NCI-H526 treated with DMSO at 0.1 percent for 48 hours (cell line): ENCODE measurements at places on chromosomes 4 and X.

DNA sequence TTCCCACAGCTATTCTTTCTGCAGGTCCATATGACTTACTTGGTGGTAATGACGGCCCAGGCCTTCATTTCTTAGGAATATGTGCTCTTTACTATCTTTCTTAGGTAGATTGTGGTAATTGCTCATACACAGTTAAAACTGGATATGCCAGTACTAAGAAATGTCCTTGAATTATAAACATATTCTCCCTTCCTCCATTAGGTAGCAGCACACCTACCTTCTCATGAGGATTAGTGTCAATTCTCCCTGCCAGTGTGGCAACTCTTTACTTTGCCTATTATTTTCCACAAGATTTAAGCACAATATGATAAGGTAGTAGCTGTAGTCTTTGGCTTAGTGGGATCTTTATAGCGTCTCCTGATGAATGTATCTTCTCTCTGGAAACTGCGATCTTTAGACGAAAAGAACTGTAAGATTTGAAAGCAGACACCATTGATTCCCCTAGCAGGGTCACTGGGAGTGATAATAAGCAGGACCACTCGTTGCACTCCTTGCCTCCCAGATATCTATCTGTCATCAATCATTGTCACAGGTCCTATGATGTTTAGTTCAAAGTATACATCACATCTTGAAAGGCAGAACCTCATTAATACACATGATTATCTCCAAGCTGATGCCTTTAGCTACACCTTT is 1240.7 kb downstream of the C4orf33 start:
- DNase-seq: peak; percentile 6

DNA sequence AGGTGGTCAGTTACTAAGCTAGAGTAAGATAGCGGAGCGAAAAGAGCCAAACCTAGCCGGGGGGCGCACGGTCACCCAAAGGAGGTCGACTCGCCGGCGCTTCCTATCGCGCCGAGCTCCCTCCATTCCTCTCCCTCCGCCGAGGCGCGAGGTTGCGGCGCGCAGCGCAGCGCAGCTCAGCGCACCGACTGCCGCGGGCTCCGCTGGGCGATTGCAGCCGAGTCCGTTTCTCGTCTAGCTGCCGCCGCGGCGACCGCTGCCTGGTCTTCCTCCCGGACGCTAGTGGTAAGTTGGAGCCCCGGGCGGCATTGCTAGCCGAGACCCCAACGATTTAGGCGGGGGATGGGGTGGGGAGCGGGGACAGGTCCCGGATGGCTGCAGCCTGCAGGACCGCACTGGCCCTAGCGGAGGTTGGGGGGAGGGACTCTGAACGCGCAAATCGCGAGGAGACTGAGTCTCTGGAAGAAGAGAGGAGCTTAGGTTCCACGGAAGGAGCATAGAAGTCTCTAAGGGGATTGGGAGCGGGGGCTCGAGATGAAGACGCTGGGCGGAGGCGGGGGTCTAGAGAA is 573 bp downstream of the HTR2C start:
- DNase-seq: no peak

- DNase-seq: no peak
These were observed 296.1 kb upstream of the UGT8 start for GRCh38 chr4:114302472-114302871.

DNA sequence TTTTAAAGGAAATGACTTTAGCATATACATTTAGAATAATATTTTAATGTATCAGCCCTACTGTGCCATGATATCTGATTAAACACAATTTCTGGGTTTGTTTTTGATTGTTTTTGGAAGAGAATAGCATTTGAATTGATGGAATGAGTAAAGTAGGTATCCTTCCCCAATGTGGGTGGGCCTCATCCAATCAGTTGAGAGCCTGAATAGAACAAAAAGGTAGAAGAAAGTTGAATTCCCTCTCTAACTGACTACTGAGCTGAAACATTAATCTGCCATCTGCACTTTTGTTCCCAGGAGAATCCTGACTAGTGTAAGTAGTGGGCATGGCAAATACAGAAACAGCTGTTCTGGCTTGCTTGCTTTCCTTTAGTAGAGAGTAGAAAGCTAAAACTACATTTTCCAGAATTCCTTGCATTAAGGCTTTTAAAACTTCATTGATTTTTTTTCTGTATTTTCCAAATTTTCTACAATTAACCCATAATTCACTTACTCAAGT is 9.7 kb upstream of the SEC24D start:
- no peak for DNase-seq

DNA sequence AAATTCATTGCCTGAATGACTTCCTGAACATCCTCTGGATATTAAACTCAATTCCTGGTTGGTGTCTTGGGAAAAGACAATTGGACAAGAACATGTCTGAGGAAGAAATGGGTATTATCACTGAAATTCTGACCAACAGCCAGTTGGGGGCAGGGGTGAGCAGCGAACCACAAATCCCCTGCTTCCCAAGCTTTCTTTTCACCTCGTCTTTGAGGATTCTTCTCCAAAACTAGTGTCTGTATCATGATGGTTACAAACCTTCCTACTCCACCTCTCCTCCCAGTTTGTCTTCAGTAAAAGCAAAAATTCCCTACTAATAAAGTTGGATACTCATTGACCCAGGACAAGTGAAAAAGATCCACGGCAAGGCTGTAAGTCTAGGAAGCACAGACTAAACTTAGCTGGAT is 48.3 kb upstream of the WDR1 start:
- no peak for DNase-seq

DNA sequence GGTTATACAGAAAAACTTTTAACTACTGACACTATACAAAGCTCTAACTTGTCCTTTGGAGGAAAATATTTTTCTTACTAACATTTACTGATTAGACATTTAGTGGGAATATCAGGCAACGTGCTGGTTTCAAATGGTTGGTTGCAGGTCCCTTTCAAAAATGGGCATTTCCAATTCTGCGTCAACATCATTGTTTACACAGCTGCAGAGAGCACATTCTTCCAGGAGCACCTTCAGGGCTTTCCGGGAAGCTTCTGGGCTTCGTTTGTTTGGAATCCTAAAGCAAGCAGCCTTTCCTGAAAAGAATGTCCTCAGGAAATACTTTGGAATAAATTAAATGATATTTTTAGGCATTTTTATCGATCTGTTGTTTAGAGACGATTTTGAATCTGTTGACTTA is 289.7 kb downstream of the TRIML1 start:
- no peak for DNase-seq

DNA sequence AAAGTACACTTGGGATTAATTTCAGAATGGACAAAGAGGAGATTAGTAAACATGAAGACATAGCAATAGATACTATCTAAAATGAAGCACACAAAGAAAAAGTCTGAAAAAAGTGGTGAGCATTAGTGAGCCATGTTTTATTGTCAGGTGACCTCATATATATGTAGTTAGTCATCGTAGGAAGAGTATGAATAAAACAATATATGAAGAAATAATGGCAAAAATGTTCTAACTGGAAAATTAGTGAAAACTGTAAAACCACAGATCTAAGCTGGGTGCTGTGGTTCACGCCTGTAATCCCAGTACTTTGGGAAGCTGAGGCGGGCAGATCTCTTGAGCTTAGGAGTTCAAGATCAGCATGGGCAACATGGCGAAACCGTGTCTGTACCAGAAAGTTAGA is 67.9 kb downstream of the RBPJ start:
- no peak for DNase-seq

DNA sequence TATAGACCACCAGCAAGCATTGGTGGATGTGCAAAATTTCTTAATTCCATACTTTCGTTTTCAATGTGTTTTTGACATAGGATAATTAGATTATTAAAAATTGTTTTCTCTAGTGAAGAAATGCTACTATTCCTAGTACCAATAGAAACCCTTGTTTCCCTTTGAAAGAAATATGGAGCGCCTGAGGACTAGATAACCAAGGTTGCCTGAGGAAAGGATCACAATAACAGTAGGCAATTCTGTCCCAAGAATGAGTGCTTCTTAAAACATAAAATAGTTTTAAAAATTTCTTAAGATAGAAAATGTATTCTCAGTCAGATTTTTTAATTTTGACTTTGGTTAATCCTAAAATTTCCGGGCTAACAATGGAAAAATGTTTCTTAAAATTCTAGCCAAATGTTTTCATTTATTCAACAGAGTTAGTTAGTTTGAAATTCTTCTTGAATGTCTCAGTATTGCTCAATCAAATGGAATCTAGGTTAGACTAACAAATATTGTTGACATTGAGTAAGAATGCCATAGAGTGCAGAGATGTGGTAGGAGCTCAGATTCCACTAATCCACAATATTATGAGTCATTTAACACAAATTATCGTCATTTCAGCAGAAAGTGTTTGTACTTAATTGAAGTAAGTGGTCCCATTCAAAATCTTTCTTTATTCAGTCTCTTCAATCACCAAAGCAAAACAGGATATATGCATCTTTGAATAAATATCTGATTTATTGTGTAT is 666.0 kb downstream of the GRID2 start:
- DNase-seq: no peak

DNA sequence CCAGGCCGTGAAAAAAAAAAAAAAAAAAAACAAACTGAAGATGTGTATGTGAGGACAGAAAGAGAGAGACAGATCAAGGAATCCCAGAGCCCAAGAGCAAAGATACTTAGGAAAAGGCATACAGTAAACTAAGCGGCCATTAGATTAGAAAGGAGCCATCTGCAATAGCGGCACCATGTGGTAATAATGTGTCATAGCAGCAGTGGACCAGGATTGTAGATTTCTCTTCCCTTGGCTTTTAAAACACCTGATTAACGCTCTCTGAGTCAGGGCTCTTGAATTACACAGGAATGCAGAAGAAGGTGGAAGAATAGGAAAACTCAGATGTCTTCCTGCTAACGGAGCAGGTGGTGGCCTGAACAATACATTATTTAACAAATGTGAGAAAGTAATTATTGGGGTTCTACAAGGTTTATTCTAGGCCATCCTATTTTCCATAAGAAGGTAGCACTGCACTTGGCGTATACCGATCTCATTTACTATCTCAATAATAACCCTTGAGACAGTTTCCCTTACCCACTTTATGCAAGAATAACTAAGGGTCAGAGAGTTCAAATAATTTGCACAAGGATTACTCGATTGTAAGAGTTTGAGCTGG is 182.7 kb downstream of the KCNIP4 start:
- DNase-seq: peak; percentile 53

GRCh38 chrX:17923546-17923945 is 62.4 kb upstream of the RAI2 start:
- peak; percentile 35 for DNase-seq

- no peak for DNase-seq
These were observed 105.5 kb downstream of the HDAC8 start for GRCh38 chrX:72467135-72467534.

- no peak for DNase-seq
These were observed 263.7 kb downstream of the IL1RAPL1 start for GRCh38 chrX:28850955-28851354.

DNA sequence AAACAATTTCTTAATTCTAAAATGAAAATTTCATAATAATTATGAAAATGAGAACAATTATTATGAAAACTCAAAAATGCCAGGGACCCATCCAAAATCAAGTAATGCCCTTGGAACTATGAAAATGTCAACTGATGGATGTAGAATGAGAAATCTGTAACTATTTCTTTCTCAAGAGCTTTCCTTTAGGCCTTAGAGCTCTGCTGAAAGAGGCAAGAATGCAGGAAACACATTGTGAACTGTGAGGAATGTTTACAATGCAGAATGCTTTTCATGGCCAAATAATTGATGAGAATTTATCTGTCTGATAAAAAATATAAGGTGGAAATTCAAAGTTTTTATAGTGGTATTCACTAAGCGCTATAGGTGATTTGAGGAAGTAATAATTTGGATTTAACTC is 207.1 kb upstream of the PCDH18 start:
- no peak for DNase-seq

DNA sequence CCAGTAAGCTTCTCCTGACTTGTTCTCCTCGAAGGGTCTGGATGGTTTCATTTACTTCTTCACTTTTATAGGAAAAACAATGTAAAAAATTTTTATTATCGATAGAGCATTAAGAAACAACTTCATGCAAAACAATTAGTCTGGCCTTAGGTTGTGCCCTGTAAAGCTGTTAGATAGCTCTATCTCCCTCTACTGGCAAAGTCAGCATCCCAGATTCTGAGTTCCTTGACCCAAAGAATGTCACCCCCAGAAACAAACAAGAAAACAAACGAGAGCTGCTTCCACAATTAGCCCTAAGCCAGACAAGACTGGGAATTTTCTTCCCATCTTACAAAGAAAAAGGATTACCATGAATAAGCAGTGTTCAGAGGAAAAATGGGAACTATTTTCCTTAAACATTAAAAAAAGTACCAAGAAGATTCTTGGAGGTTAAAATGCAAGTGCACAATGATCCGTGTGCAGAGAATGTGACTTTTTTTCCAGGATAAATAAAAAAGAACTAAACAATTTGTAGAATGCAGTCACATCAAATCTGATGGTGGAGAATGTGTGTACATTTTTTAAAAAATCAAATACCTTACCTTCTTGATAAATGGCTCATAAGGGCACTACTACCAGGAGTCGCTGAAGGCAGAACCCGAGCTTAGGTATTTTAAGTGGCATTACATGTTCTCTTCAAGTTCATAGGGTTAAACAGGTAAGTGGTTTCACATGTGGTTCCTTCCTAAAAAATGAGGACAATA is 293.2 kb downstream of the FBXO8 start:
- DNase-seq: peak; percentile 19

DNA sequence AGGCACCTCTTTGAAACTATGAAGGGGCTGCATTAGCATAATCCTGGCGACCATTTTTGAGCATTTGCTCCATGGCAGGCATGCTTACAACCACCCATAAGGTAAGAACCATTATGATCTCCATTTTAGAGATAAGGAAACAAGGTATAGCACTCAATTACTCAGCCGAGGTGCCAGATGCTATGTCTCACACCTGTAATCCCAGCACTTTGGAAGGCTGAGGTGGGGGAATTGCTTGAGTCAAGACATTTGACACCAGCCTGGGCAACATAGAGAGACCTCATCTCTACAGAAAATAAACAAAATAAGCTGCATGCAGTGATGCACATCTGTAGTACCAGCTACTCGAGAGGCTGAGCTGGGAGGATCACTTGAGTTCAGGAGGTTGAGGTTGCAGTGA is 43.6 kb downstream of the TIGD4 start:
- DNase-seq: no peak

- no peak for DNase-seq
These were observed 26.5 kb downstream of the ELF4 start for GRCh38 chrX:130083656-130084382.

DNA sequence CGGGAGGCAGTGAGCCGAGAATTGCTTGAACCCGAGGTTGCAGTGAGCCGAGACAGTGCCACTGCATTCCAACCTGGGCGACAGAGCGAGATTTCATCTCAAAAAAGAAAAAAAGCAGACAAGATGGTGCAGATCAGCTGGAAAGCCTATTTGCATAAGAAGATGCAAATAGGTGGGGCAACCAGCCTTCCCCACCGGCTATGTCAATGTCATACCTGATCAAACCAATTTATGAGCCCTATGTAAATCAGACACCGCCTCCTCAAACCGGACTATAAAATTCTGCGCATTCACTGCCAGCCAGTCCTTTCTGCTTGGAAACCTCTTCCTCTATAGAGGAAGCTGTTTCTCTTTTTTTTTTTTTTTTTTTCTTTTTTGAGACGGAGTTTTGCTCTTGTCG is 64.5 kb upstream of the CHRNA9 start:
- peak; percentile 88 for DNase-seq

DNA sequence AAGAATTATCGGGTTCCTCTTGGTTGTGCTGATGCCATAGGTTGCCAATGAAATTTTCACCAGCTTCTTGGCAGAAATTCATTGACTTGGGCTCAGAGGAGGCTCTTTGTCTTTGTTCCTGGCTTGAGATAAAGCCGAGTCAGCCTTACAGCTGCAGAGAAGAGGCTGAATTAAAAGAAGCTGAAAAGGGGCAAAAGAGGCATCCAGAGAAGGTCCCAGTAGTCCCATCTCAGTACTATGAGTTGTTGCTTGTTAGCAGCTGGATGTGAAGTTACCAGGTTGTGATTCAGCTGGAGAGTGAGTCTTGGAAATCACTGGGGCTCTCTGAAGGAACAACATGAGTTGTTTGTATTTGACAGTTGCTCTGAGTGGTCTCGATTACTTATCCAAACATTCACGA is 59.7 kb downstream of the SMAD1 start:
- no peak for DNase-seq
